ENCODE measurements at places on chromosomes 4 and X. TPM values are rescaled to one million over a fixed set of nuclear protein-coding genes. Genes with fewer than 3 reads are reported as not detected.

DNA sequence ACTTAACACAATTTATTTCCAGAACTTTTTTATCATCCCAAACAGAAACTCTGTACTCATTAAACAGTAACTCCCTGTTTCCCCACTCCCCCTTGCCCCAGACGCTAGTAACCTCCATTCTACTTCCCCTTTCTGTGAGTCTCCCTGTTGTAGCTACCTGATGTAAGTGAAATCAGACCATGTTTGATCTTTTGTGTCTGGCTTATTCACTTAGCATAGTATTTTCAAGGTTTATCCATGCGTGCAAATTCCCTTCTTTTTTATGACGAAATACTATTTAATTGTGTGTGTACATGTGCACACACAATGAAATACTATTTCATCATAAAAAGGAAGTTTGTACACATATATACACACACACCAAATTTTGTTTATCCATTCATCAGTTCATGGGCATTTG is 5.2 kb downstream of the PKD2 start:
- DNase-seq, result no peak

GRCh38 chrX:18789916-18790315 is 82.5 kb downstream of the PPEF1 start:
- DNase-seq, result no peak

- DNase-seq, result peak; percentile 72
These were observed 104.9 kb downstream of the FAM53A start for GRCh38 chr4:1579001-1579900.

DNA sequence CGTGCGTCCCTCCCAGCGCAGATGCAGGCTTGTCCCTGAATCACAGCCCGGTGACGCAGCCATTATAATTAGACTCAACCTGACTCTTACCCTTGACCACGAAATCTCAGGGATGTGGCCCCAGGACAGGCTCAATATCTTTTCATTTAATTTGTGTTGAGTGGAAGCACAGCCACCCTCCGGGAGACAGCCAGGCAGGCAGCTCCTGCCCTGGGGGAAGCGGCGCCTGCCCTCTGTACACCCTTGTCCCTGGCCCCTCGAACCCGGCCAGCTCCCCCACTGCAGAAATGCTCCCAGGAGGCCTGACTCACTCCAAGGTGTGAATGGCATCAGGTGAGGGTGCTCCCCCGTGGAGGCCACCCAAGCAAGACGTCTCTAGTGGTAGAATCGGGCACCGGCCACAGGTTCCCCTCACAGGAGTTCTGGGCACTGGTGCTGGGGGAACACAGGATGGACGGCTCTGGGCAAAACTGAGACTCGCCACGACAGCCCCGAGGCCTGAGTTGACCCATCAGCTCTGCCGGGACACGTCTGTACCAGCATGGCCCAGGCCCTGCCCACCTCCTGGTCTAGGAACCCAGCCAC is 2.7 kb downstream of the CPLX1 start:
- peak; percentile 26 for DNase-seq

- no peak for DNase-seq
These were observed 36.3 kb upstream of the UGT8 start for GRCh38 chr4:114562176-114562904.

DNA sequence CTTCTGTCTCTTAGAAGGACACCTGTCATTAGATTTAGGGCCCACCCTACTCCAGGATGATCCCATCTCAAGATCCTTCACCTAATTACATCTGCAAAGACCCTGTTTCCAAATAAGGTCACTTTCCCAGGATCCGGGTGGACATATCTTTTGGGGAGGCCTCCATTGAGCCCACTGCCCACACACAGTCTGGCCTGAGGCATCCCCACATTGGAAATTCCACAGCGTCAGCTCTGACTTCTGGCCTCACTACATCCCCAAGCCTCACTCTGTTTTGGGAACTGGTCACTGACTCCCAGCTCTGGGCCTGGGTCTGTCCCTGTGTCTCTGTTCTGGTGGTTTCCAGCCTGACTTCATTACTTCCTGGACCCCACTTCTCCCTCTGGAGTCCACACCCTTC is 285.5 kb downstream of the CRLF2 start:
- DNase-seq, result no peak

The EFHC2 gene
- total RNA-seq, result 0.51 TPM

The NMU gene
- total RNA-seq, result 5.1 TPM

GRCh38 chrX:72305286-72306084 is at the start of gene CITED1:
Gene CITED1, minus strand, starts transcription at chrX:72305914. Its CDS starts 3,045 bp downstream, at chrX:72302869.
- peak; percentile 16 for DNase-seq

The RAI2 gene
- total RNA-seq, result 0.86 TPM

DNA sequence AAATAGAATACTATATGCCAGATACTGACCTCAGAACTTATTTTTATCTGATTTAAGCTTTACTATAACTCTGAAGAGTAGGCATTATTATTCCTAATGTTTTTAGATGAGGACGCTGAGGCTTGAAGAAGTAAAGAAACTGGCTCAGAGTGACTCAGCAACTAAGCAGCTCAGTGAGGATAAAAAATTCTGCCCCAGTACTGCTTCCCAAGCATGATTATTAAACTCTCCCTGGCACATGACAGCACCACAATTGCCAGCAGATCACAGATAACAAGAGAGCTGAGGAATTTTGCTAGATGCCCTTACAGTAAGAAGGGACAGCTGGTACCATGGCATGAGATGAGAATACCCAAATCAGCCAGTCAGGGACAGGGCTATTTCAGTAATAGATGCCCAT is 219.4 kb downstream of the NKX6-1 start:
- DNase-seq, result peak; percentile 5

The RASSF6 gene
- not detected for total RNA-seq

- DNase-seq, result no peak
These were observed at the start of gene FGA for GRCh38 chr4:154590329-154591006. Gene FGA, minus strand, starts transcription at chr4:154590742. Its CDS starts 55 bp downstream, at chr4:154590687.

The MAP7D2 gene
- total RNA-seq, result 3.7 TPM

DNA sequence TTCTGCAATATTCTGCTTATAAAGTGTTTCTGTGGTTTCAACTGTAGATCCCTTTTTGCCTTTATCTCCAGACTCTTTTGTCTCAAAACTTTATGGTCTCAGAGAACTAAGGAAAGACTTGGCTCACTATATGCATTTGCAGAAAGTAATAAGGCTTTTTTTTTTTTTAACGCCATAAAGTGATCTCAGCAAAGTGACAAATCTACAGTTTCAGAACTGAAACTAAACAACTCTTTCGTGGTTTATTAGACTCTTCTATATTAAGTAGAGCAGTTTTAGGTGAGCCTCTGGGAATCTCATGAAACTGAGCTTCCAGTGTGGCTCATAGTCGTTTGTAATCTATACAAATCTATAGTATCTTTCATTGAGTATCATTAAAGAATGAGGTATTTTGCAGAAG is 15.3 kb downstream of the ATP7A start:
- DNase-seq, result no peak

GRCh38 chr4:73725985-73726384 is 14.4 kb upstream of the CXCL8 start:
- DNase-seq, result peak; percentile 74

DNA sequence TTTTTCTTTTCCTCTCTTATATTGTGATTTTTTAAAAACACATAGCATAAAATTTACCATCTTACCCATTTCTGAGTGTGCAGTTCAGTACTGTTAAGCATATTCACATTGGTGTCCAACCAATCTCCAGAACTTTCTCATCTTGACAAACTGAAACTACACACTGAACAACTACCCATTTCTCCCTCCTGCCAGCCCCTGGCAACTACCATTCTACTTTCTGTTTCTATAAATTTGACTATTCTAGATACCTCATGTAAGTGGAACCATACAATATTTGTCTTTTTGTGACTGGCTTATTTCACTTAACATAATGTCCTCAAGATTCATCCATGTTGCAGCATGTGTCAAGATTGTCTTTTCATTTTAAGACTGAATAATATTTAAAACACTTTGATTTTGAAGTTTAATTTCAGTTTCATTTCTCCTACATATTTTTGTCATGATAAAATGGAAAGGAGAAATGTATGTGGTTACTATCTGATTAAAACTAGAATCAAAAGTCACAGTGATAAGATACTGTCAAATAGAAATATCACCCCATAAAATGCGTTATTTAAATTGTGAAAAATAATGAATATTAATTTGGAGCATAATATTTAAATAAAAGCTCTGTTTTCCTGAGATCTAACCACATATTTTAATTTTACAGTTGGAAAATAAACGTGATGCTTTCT is 122.8 kb downstream of the DIPK2B start:
- no peak for DNase-seq

- DNase-seq, result no peak
These were observed 40.3 kb downstream of the ARFIP1 start for GRCh38 chr4:152820073-152820472.

GRCh38 chrX:143017272-143017671 is 8.5 kb upstream of the SPANXN4 start:
- DNase-seq, result no peak

The PAGE1 gene
- 22.4 TPM for total RNA-seq

DNA sequence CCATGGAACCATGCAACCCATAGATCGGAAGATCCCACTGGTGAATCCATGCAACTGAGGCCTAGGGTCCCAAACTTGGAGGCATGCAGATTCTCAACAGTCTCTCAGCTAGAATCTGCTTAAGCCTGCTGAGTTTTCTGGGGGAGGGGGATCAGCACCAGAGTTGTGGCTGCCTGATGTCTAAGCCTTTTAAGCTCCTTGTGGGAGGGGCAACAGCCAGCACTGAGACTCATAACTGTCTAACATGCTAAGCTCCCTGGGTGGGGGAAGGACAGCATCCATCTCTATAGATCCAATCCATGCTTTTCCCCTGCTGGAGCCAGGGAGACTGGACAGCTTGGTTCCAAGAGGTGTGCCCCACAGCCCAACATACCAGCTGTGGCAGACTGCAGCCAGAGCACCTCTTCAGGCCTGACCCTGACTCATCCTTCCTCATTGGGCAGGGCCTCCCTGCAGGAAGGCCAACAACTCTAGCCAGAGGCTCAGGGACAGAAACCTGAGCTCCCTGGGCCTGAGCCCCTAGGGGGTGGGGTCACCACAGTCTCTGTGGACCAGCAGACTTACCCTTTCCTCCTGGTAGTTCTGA is 300.1 kb upstream of the SLC7A11 start:
- DNase-seq, result peak; percentile 19

DNA sequence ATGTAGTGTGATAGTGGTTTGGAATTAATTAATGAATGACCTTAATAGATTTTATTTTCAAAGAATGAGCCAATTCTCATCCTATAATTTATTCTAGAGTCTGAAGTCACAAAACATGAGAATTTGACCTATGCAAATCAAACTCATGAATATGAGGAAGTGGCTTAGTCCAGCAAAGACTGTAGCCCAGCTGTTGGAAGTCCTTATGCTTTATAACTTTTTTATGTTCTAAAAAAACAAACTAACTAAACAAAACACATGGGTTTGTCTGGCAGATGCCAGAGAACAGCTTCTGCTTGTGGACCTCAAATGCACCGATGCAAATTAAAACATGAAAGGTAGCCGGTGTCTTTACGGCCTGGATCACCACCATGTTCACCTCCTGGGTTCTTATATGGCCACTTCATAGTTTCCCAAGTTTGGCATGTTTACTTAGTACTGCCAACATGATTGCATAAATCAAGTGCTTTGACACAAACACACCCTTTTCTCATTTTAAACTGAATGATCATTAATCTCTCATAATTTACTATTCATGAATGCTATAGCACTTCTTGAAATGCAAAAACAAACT is 277.4 kb downstream of the PAPSS1 start:
- no peak for DNase-seq

The CYLC1 gene
- not detected for total RNA-seq

DNA sequence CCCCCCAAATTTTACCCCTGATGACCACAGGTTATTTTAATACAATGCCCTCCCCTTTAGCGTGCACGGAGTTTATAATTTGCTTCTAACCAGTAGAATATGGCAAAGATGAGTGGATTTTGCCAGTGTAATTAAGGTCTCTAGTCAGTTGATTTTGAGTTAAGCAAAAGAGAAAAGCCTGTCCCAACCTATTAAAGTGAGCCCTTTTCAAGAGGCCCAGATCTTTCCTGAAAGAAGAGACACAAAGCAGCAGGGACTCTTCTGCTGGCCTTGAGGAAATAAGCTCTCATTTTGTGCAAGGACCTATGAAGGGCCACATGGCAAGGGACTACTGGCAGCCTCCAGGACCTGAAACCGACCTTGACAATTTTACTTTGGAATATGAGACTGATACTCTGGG is 61.9 kb upstream of the GABRG1 start:
- no peak for DNase-seq

DNA sequence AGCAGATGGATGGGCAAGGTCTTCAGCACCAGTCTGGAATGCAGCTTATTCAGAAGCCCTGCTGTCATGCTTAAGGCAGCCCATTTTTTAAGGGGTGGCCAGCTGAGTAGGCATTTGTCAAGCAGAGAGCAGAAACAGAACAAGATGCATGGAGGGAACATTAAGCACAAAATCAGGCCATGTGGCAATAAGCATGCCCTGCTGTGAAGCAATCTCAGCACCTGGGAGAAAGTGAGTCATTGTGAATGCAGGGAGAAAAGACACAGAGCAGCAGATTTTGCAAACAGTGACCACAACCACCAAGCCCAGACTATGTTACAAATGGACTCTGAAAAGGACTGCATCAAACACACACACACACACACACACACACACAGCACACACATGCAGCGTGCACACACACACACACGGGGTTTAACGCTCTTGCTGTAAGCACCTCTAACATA is 94.1 kb upstream of the GALNT7 start:
- peak; percentile 51 for DNase-seq

The GAGE12J gene
- not detected for total RNA-seq

- no peak for DNase-seq
These were observed 107.3 kb upstream of the RAI2 start for GRCh38 chrX:17968367-17968766.

The GPC3 gene
- total RNA-seq, result 0.34 TPM
